Stimulated activated CD8-positive, alpha-beta memory T cell treated with anti-CD3 and anti-CD28 coated beads, Interleukin-4, amount 100 ng/mL, for 4 hours (primary cell): ENCODE measurements at places on chromosomes 5 and 9.

GRCh38 chr9:35736201-35736633, 3.8 kb downstream of the CREB3 start:
- DNase-seq, result peak; percentile 27

DNA sequence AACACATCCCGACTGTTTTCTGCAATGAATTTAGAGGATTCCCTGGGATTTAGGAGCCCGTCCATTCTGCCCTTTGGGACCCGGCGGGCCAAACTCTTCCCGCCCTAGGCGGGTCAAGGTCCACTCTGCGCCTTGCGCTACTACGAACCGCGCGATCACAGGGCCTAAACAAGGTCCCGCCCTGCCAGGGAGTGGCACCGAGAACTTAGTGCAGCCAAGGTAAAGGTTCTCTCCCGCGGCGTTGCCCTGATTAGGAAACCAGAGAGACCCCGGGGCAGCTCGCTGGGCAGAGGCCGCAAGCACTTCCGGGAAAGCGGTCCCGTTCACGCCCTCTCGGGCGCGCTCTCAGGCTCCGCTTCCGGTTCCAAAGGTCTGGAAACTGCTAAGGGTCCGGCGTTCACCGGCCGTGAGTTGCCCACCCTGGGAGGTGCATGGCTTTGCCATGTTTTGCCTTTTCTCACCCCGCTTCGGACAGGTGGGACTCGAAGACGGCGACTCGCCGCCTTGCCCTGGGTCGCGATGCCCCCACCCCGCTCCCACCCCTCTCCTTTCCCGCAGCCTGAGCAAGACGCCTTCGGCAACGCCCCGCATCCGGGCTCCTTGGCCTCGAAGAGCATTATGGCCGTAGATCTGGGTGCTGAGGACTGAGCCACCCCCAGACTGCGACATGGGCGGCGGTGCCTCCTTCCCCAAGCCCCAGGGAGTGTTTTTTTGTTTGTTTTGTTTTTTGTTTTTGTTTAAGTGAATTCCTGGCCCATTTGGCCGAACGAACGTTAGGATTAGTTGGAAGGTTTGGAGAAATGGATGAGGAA, 23.4 kb downstream of the HNRNPK start:
- no peak for DNase-seq

DNA sequence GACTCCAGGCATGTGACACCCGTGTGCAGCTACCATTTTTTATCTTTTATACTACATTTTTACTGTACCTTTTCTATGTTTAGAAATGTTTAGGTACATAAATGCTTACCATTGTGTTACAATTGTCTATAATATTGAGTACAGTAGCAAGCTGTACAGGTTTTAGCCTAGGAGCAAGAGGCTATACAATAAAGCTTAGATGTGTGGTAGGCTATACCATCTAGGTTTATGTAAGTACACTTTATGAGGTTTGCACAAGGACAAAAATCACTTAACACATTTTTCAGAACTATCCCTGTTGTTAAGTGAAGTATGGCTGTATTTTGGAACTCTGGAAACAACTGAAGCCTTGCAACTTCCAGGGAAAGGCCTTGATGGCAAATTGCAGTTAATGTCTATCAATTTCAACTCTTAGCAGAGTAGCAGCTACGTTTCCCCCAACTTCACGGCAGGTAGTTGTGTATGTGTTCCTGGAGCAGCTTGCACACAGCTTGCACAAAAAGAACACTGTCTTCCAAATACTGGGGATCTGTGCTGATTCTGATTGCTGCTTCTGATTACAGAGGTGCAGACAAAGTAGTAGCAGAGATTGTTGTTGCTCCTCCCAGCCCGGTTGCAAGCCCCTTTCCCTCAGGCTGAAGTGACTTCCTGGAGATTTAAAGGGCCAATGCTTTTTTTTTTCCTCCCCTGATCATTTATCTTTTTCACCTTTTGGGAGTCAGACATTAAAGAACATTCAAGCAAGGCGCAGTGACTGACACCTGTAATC, 30.0 kb downstream of the SIL1 start:
- no peak for DNase-seq

GRCh38 chr9:134134949-134135342, 936 bp upstream of the WDR5 start:
- DNase-seq, result no peak

GRCh38 chr5:80369521-80369920, 38.3 kb upstream of the ZFYVE16 start:
- no peak for DNase-seq

GRCh38 chr9:16901590-16901989, 31.1 kb upstream of the BNC2 start:
- no peak for DNase-seq

- no peak for DNase-seq
Measured at GRCh38 chr9:83066771-83067170, 3.8 kb upstream of the RASEF start.

DNA sequence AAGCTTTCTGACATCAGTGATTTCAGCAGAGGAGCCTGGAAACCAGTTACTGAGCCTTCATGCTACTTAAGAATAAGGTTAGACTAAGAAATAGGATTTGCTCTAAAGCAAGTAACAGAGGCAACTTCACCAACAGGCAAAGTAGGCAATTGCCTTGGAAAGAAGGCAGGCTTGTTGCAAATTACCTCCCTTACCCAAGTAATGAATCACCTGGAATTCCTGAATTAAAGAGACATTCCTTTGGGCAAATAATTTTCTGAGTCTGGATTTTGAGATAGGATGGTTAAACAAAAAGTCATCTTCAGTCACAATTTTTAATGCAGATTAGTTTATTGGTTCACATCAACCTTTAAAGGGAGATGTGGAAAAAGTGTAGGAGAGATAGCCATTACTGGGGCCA, 92.8 kb downstream of the ITGA1 start:
- no peak for DNase-seq

GRCh38 chr5:151378616-151379015, 31.3 kb upstream of the SLC36A2 start:
- DNase-seq, result no peak

DNA sequence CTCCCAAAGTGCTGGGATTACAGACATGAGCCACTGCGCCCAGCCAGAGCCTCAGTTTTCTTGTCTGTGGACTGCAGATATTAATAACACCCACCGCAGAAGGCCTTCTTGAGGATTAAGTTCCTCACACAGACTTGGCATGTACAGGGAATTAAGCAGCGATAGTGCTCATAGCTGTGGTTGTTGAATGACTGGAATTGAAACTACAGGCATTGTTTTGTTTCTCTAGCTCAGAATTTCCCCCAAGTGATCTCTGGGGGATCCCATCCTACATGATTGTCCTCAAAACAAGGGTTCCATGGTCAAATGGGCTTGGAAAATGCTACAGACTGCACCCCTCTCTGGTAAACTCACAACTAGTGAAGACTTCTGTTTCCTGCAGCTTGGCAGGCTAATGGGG, 44.2 kb upstream of the TDRD7 start:
- no peak for DNase-seq

GRCh38 chr5:116668390-116668789, 93.8 kb upstream of the SEMA6A start:
- DNase-seq, result no peak

DNA sequence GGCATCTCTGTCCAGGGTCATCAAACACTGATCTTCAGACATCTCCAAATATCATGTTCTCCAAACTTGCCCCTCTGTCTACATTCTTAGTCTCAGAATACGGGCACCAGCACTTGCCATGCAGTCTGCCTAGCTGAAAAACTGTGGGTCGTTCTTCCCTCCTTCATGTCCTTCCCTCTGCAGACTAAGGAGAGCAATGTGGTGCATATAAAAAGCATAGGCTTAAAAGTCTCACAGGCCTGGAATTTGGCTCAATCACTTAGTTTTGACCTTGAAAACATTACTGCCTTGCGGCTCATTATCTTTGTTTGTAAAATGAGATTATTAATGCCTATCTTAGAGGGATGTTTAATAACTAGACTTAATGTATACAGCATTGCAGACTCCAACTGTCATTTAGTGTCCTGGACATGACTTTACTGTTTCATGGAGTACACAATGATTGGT, 362.8 kb downstream of the NPR3 start:
- no peak for DNase-seq

DNA sequence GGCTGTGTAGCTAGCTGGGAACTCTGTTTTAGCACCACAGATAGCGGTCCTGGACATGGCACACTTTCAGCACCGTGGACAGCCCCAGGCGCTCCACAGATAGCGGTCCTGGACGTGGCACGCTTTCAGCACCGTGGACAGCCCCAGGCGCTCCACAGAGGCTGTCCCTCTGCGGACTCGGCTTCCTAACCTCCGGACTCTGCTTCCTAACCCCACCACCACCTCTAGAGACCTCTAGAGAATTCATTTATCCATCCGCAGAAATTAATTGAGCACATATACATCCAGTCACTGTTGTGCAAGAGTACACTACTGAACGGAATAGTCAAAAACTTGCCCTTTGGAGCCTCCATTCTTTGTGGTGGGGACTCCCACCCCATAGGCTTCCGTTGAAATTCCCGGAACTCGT, 27.4 kb downstream of the UNC5A start:
- DNase-seq, result peak; percentile 17

DNA sequence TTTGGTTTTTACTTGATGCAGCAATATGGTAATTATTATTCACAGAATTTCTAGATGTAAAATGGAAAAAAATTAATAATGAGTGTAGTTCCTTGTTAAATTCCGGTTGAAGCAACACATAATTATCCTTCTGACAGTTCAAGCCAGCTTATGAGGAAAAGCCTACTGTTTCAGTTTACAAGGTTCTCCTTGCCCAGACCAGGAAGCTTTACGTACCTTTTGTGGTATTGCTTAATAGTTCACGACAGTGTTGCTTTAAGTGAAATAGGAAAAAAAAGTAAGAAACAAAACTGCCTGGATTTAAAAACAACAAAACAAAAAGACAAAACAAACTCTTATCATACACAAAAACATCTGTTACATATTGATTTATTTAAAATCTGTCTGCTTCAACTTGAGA, 547.3 kb upstream of the C9orf72 start:
- no peak for DNase-seq

DNA sequence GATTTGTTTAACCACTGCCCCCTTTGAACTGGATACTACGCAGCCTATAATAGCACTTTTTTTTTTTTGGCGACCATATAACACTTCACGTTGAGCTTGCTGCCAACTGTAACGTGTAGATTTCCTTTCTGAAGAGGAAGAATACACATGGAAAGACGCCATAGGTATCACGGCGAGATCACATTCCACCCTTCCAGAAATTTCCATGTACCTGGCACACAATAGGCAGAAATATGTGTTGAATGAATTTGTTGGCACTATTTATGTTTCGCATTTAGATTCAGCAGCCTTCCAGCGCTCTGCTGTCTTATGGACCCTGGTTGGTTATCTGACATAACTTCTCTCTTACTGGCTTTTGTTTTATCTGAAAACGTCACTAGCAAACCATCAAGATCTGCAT, 250.3 kb downstream of the SLIT3 start:
- DNase-seq, result no peak

DNA sequence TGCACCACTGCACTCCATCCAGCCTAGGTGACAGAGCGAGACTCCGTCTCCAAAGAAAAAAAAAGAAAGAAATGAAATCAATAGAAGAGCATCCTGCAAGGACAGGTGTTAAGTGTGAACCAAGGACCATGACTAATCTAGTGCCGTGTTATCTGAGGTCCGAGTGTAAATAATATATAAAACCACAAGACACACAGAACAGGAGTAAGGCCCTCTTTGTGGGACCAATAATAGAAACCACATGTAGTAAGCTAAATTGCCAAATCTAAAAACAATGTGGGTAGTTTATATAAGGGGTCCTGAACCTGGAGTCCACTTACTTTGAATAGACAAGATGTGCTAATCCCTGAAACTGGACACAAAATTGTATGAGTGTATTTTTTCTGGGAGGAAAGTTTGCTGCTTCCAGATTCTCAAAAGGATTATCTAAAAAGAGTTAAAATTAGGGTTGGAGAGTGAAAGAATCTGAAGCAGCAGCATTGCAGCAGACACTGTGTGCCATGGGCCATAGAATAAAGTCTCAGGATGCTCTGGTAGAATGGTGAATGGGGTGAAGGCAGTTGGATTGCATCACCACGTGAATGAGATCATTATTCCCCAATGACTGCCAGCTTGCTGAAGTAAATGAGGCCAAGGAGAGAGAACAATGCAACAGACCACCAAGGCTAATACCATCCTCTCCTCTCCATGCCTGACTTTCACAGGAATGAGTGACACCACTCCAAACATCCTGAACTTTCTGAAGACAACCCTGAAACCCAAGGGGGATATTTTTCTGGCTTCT, 222.7 kb downstream of the DCP2 start:
- no peak for DNase-seq

DNA sequence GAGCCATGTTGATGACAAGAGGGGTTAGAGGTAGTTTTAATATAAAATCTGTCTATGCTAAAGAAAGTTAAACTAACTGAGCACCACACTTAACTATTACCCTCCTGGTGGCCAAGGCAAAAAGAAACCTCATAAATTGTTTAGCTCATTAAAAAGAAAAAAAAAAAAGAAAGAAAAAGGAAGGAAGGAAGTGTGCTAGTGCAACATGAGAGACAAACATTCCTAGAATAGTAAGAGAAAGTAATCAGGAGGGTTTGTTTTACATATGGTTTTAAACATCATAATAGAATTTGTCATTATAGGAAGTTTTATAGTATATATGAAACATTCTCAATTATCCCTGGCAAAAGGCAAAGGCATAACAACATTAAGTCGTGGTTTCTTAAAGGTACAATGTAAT, 152.3 kb downstream of the SNX18 start:
- DNase-seq, result no peak

DNA sequence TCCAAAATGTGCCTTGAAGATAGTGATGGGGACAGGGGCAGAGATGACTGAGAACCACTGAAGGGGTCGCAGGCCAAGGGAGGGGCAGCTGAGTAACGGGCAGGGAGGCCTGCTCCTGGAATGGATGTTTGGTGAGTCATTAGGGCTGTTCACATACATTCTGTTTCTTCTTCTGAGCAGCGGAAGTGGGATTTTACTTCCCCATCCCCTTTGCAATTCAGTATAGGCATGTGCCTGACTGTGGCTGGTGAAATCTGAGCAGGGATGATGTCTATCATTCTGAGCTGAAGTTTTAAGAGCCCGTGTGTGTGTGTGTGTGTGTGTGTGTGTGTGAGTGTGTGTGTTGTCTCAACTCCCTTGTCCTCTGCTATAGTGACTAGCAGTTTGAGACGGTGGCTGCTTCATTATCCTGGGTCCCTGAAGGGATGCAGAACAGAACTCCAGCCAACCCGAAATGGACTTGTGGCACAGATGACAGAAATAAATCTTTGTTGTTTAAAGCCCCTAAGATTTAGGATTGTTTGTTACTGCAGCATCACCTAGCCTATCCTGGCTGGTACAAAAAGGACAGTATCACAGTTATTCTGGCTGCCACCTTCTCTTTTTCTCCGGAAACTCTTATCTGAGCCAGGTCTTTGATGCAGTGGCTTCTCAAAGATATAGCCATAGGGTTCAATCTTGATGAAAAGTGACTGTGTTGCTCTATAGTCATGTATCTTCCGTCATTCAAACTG, 29.2 kb upstream of the TGFBI start:
- no peak for DNase-seq

GRCh38 chr9:134992755-134993124, 75.0 kb upstream of the FCN1 start:
- DNase-seq, result no peak

- no peak for DNase-seq
Measured at GRCh38 chr5:175743676-175744210, 85.9 kb downstream of the HRH2 start.

- DNase-seq, result no peak
Measured at GRCh38 chr5:124599028-124599973, 147.1 kb downstream of the ZNF608 start.
